Fibroblast of skin of left quadriceps (primary cell): ENCODE measurements at places on chromosomes 6 and 20.

DNA sequence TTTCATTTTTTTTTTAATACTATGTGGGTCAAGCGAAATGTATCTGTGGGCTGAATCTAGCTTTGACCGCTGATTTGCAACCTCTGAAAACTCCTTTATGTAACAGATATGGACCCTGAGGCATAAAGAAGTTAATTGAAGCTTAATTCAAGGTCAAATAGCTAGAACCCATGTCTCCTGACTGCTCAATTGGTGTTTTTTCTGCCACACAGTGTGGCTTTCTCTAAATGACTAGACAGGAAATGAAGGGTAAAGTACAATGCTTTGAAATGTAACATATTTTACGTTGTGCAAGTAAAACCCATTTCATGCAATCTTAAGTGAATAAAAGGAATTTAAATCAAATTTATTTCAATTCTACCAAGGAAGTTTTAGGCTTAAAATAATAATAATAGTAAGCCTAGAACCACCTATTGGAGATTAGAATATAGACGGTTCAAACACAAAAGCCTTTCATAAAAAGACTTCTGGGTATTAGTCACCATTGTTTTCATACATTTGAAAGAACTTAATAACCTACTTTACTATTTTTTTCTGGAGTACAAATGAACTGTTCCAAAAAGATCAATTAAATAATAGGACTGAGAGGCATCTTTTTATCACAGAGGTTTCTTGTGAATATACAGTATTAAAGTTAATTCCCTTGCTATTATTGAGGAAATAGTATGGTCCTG lies 279.8 kb downstream of the EPHA7 start:
- DNase-seq = no peak

GRCh38 chr20:57335392-57335791 lies 5.8 kb downstream of the SPO11 start:
- no peak for DNase-seq

GRCh38 chr20:1375515-1375914 lies 17.3 kb downstream of the FKBP1A start:
- peak; percentile 33 for DNase-seq

DNA sequence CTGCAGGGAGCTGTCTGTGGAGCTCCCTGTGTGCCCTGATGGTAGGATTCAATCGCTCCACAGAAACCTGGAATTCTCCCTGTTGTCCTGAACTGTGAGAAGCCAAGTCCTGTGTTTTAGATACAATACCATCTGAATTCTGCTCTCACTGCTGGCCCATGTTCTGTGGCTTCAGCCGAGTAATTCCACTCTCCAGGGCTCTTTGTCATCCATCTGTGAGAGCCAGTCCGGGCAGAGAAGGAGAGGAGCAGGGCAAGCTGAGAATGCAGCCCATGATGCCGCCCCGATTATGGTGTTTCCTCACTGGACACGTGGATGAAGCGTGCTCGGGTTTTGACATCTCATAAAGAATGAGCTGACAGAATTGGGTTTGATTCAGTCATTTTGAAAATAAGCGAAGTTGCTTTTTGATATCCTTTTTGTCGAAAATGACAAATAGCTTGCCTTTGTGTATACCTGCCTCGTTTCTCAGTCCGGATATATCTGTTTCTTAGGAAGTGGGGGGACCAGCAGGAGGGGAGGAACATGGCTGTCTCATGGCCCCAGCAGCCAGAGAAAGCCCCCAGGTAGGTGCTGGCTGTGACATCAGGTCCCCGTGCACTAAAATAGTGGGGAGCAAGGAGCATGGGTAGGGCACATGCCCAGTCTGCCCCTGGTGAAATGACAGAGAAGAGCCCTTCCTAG lies 8.2 kb upstream of the CD93 start:
- no peak for DNase-seq

DNA sequence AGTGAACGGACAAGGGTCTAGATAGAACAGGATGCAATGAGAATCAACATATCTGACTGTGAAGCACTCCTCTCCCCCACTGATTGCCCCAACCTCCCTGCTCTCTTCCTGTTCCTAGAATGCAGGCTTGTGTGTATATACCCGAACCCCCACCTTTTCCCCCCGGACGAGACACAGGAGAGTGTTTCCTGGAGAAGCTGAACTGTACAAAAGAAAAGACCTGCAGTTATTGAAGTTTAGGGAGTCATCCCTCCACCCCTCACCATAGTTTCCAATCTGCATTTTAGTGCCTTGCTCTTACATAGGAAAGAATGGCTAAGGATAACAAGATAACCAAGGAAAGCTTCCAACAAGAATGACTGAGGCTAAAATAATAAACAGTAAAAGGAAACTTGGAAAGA lies 55.5 kb upstream of the PDE10A start:
- peak; percentile 3 for DNase-seq

DNA sequence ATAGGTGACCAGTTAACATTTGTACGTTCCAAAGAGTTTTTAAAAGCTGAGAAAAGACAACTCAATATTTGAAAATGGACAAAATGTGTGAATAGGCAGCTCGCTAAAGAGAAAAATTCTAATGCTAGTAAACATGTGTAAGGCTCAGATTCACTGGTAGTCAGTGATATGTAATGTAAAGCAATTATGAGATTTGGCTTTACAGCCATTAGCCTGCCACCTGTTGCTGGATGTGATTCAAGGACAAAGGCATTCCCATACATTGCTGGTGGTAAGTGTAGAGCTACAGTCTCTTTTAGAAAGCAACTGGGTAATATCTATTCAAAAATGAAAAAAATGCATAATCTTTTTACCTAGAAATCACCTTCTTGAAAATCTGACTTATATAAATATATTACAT lies 114.3 kb downstream of the COL19A1 start:
- no peak for DNase-seq
